Naive thymus-derived CD4-positive, alpha-beta T cell (primary cell): ENCODE measurements at places on chromosomes 6 and 20. TPM values are rescaled to one million over a fixed set of nuclear protein-coding genes. Genes with fewer than 3 reads are reported as not detected.

BTNL2 gene
- not detected for total RNA-seq

NRN1 gene
- total RNA-seq = not detected

SLC17A3 gene
- total RNA-seq = not detected

MDFI gene
- not detected for total RNA-seq

FAXC gene
- not detected for total RNA-seq

AVP gene
- not detected in 2 replicates for total RNA-seq

UBD gene
- not detected for total RNA-seq

DOK5 gene
- not detected for total RNA-seq

SLC16A10 gene
- total RNA-seq = 0.84 and 1.6 TPM in 2 replicates

OTOR gene
- not detected for total RNA-seq

PSMB9 gene
- 70.3 TPM for total RNA-seq

MSH5 gene
- total RNA-seq = 48.0 and 52.2 TPM in 2 replicates

ZFP57 gene
- total RNA-seq = 1.7 TPM

GPR6 gene
- not detected for total RNA-seq

PNLDC1 gene
- 0.97 TPM for total RNA-seq

MUC21 gene
- total RNA-seq = not detected

SEL1L2 gene
- total RNA-seq = not detected

TRIM40 gene
- total RNA-seq = not detected

ADGRF4 gene
- total RNA-seq = not detected

AIF1 gene
- total RNA-seq = 33.1 TPM

WFDC5 gene
- not detected for total RNA-seq

CD40 gene
- 4.5 TPM for total RNA-seq

MCCD1 gene
- total RNA-seq = not detected

SAPCD1 gene
- 4.7 TPM for total RNA-seq

RHAG gene
- not detected for total RNA-seq

CCN6 gene
- not detected in 2 replicates for total RNA-seq

ANGPT4 gene
- not detected for total RNA-seq

RIPPLY2 gene
- total RNA-seq = not detected in 2 replicates

TMEM14A gene
- 8.0 TPM for total RNA-seq

PRSS16 gene
- 0.62 TPM for total RNA-seq
